CD4-positive, alpha-beta T cell treated with Interleukin-1 beta for 1 hour (primary cell): ENCODE measurements at places on chromosomes 5 and 9.
A peak's percentile ranks its signal among the peaks of the same experiment; 100 is the strongest.

DNA sequence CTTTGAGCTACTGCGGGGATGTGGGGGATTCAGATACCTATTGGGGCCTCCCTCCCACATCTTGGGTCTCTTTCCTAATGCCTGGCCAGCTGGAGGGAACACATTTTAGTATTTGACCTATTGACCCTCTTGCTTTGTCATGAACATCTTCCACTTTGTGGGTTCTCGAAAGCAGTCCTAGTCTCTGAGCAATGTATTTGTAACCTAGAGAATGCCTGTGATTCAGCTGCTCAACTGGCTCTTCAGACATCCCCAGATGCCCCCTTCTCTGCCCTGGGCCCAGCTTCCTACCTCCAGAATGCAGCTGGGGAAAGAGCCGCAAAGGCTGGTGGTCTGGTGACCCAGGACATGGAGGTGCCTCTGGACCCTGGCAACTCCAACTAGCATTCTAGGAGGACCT lies 32.2 kb downstream of the APTX start:
- DNase-seq, result no peak

- DNase-seq, result no peak
Measured at GRCh38 chr5:143140492-143141203, 262.8 kb downstream of the NR3C1 start.

DNA sequence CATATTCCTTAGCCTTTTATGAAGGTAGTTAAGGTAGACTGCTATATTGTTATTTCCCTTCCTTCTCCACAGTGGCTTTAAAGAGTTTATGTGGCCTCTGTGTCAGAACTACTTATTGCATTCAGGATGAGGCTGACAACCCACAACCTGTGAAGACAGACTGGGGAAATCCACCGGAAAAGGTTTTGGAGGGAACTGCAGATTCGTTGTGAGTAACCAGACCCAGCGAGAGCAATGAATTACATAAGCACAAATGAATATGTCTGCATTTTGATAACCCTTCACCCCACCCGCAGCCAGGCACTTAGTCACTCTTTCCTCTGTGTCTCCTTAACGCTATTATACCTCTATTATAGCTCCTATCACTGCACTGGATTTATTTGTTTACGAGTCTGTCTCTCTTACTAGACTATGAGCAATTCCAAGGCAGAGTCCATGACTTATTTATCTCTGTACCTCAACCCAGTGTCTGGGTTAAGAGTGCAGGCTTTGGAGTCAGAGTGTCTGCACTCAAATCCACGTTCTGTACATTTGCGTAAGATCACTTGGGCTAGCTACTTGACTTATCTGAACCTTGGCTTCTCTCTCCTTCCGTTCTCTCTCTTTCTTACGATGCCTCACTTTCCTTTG lies 19.2 kb downstream of the KCTD16 start:
- peak; percentile 91 for DNase-seq

- no peak for DNase-seq
Measured at GRCh38 chr5:13566871-13567339, 377.6 kb downstream of the DNAH5 start.

- no peak for DNase-seq
Measured at GRCh38 chr5:168820874-168821273, 241.7 kb upstream of the PANK3 start.

GRCh38 chr5:31996909-31997308 lies 177.2 kb downstream of the GOLPH3 start:
- no peak for DNase-seq
